ENCODE measurements at places on chromosomes 11 and 22. TPM values are rescaled to one million over a fixed set of nuclear protein-coding genes. Genes with fewer than 3 reads are reported as not detected.
A peak's percentile ranks its signal among the peaks of the same experiment; 100 is the strongest.

- no peak overlapping the region for H3K27ac ChIP-seq
- H3K36me3 ChIP-seq, result no peaks in the 10 kb centered on the region
- H3K4me3 ChIP-seq, result no peak overlapping the region
- H3K27me3 ChIP-seq, result no peaks in the 10 kb centered on the region
- DNase-seq, result no peak
Measured at GRCh38 chr11:80155412-80156017, 714.7 kb upstream of the TENM4 start.

DNA sequence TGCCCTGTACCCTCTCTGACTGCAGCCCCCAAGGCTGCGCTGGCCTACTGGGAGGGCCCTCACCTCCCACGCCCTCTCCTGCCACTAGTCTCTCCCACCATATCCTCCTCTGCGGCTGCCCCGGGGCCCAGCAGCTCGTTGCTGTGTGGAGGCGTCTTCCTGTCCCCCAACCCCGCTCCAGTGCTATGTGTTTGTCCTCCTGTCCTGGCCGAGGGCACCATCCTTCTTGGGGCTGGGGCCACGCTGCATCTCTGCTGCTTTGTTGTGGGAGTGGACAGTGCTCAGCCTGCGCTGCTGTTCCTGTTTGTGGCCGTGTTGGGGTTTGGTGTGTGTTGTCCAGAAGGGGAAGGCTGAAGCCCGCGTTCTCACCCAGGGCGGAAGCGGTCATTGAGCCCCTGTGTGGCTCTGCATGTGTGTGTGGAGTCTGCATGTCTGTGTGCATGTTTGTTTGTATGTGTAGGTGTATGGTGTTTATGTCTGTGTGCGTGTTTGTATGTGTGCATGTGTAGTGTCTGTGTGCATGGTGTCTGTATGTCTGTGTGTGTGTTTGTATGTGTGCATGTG, 15.7 kb downstream of the TPCN2 start:
- H3K27me3 ChIP-seq, result no peaks in the 10 kb centered on the region
- H3K27ac ChIP-seq, result no peak overlapping the region
- H3K36me3 ChIP-seq, result no peaks in the 10 kb centered on the region
- peak; percentile 14 for DNase-seq

- no peaks in the 10 kb centered on the region for H3K36me3 ChIP-seq
- H3K27ac ChIP-seq, result no peak overlapping the region
- no peaks in the 10 kb centered on the region for H3K4me1 ChIP-seq
Measured at GRCh38 chr11:132054822-132055221, 684.4 kb downstream of the NTM start.

DNA sequence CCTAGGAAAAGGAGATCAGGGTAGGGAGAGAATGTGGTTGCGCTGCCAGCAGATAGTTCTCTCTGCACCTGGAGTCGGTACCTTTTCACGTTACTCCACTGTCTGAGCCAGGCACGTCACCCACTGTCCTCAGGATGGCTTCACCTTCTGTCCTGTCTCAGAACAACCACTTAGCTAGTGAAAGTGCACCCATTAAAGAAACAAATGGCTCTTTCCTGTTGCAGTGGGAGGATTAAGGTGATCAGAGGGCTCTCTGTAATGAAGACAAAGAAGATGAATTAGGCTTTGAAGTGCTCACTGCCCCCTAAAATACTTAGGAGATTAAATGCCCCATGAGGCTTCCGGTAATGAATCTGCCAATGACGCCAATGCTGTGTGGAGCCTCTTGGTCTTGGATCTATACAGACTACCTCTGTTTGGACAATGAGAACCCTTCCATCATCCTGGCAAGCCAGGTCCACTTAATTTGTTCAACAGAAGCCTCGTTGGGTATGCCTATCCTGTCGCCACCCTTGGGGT, 113.7 kb downstream of the INSC start:
- no peak overlapping the region for H3K27ac ChIP-seq
- DNase-seq, result no peak

DNA sequence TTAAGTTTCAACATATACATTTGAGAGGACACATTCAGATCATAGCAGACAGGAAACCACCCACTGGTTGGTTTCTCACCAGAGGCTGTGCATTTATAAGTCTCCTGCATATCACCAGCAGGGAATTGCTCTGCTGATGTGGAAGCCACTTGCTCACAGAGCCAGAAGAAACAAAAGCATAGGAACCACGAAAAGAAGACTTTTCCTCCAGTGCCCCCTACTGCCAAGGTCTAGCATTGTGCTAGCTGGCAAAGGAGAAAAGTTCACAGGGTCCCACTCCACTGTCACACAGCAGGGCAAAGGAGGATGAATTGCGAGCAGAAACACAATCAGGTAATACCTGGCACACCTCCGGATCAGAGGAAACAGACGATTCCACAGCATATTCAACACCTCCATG, 28.9 kb upstream of the ISX start:
- no peak overlapping the region for H3K27ac ChIP-seq
- no peaks in the 10 kb centered on the region for H3K36me3 ChIP-seq
- H3K4me3 ChIP-seq, result no peak overlapping the region
- no peaks in the 10 kb centered on the region for H3K27me3 ChIP-seq
- no peak for DNase-seq

DNA sequence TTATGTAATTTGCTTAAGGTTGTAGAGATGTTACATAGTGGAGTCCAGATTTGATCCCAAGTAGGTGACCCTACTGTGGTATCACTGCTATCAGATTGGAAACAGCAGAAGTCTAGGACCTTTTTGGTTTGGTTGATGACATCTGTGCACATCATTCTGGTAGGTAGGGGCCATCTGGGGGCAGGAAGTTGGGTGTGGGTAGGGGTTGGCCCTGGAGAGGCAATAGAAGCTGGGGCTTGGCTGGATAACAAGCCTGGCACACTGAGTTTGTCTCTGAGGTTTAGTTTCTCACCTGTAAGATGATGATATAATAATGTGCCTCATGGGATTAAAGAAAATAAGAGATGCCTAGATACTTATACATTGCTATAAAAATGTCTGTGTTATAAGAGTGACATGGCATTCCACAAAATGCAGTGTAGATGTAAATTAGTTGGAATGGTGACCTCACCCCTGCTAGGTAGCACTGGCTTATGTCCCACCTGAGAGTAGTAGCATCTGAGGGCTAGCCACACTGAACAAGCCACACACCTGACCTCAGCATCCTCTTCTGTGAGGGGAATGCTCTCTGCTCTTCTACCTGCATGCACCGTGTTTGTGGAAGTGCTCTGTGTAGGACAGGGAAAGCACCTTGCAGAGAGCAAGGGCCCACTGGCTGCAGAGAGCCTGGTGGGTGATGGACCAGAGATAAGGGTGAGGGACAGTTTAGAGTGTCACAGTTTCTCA, 36.9 kb downstream of the PTPRJ start:
- H3K4me1 ChIP-seq, result peaks cover 9% of the 10 kb centered on the region
- no peak for DNase-seq
- no peak overlapping the region for H3K27ac ChIP-seq
- H3K27me3 ChIP-seq, result no peaks in the 10 kb centered on the region

GRCh38 chr22:48366056-48366455, 1461.6 kb downstream of the BRD1 start:
- DNase-seq, result no peak
- H3K36me3 ChIP-seq, result no peaks in the 10 kb centered on the region
- no peaks in the 10 kb centered on the region for H3K27me3 ChIP-seq
- H3K4me3 ChIP-seq, result no peak overlapping the region
- H3K4me1 ChIP-seq, result no peaks in the 10 kb centered on the region
- H3K27ac ChIP-seq, result no peak overlapping the region

The FUT4 gene
- total RNA-seq, result 4.4 TPM

All from pancreas (tissue), 10 donors.